ENCODE measurements at places on chromosomes 12 and 14.

DNA sequence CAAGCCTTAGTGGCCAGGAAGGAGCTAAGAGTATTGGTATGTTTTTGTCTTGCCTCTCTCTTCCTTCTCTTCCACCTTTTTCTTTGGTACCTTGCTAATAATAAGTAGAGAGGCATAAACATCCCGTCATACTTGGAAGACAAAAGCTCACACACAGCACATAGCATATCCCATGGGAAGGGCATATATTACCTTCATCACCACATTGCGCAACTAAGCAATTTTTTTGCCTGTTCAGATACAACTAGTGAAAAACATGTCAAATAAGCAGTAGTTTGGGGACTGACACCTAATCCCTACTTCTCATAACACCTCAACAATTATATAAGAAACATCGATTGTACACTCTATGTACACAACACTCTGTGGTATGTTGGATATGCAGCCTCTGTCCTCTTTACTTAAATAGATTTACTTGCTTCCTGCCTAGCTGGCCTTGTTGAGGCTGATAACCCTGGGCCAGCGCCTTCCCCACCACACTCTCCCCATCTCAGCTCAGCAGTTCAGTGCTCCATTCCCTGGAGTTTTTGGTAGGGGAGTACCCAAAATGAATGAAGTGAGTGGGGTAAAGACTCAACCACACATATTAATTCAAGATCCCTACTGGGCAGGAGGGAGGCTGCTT lies 35.4 kb downstream of the MBIP start:
- no peak for DNase-seq

GRCh38 chr14:104082807-104083206 lies 2.7 kb upstream of the ASPG start:
- DNase-seq = no peak

- no peak for DNase-seq
Observed at GRCh38 chr12:53325511-53326061, 4.2 kb upstream of the AAAS start.

GRCh38 chr14:71698673-71699072 lies 233.6 kb upstream of the RGS6 start:
- no peak for DNase-seq

DNA sequence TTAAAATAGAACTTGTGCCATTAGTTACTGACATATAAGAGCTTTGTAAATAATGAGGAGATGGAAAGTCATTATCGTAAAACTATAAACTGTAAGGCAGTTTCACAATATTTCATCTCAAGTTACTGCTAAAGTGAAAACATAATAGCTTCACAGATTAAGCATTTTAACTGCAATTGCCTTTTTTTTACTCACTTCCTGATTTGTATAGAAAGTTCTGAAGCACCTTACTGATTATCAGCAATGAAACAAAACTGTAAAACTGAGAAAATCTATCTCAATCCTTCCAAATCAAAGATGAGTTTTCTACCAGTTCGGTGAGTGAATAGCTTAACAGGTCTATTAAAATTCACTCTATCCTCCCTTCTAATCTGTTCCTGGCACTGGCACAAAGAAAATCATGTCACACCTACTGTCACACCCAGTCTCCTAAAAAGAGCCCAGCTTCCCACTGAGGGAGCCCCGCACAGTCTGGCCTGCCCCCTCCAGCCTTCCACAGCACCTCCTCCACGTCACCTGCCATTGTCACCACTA lies 161.4 kb upstream of the ABCD2 start:
- DNase-seq = no peak

- no peak for DNase-seq
Observed at GRCh38 chr12:2359725-2360629, 307.2 kb downstream of the CACNA1C start.

DNA sequence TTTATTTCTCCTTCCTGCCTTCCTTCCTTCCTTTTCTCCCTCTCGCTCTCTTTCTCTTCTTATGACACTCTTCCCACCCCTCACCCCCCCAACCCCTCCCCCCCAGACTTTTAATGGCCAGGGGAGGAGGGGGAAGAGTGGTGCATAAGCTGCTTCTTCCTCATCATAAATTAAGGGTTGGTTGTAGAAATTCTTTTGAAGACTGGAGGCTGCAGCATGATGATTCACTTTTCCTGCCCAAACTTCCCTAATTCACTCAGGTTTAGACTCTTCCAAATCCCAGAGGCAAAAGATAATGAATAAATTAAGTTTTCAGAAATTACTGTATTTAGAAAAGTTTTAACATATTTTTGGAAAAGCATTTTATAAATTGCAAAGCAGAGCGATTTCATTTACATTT lies 58.2 kb downstream of the GRIP1 start:
- DNase-seq = no peak

DNA sequence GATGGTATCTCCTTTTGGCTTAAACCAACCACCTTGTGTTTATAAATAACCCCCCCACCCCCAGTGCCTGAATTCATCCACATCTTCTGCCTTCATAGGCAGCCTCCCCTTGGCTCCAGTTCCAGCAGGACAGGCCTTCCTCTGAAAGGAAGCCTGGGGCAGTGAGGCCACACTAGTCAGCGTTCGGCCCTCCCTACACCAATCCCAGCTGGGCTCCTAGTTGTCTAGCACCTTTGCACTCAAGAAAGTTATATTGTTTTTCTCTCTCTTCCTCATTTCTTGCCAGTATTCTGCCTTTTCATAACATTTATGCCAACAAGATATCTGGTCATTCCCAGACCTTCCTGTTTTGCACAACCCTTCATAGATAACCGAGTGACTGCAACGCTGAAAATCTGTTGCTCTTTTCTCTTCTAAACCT lies 73.1 kb upstream of the ACTN1 start:
- DNase-seq = no peak

DNA sequence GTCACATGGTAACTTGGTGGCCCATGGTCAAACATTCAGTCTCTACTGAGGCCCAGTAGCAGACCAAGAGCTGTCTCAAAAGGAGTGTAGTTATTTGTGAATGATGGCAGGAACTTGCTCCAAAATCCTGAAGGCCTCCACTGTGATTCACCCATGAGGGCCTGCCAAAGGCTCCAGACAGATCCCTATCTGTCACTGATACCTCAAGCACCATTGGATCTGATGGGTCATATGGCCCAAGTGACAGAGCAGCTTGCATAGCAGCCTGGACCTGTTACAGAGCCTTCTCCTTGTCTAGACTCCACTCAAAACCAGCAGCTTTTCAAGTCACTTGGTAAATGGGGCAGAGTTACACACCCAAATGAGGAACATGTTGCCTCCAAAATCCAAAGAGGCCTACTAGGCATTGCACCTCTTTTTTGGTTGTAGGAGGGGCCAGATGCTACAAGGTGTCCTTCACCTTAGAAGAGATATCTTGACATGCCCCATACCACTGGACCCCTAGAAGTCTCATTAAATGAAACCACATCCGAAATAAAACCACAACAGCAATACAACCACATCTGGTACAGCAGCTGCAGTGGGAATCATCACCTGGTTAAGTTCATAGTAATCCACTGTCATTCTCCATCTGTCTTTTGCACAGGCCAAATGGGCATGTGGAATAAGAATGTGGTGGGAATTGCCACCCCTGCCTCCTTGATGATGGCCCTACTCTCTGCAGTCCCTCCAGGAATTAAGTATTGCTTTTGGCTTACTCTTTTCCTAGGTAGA lies 150.4 kb upstream of the MAX start:
- DNase-seq = no peak

All from esophagus squamous epithelium (tissue), 5 donors.